ENCODE measurements at places on chromosomes 7 and 10.

- DNase-seq: no peak
Measured at GRCh38 chr10:80457554-80458262, 3.6 kb downstream of the TSPAN14 start.

DNA sequence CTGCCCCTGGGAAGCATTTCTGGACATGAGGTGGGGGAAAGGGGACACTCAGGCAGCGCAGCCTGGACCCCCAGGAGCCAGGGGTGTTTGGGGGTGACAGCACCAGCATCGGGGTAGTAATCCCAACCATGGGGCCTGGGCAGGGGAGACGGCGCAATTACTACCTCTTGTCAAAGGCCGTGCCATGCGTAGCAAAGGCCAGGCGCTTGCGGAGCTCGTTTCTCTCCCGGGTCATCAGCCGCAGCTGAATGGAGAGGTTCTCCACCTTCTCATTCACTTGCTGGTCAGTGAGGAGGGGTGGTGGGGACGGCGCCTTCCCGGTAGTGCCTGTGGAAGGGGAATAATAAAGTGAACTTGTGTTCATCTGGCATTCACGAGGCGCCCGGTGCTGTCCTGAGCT, 70.0 kb downstream of the DLG5 start:
- no peak for DNase-seq

- no peak for DNase-seq
Measured at GRCh38 chr7:155836216-155837125, 24.2 kb upstream of the SHH start.

- DNase-seq: no peak
Measured at GRCh38 chr10:10665750-10666149, 351.9 kb upstream of the CELF2 start.

- DNase-seq: no peak
Measured at GRCh38 chr10:78802866-78803265, 265.9 kb upstream of the ZMIZ1 start.

DNA sequence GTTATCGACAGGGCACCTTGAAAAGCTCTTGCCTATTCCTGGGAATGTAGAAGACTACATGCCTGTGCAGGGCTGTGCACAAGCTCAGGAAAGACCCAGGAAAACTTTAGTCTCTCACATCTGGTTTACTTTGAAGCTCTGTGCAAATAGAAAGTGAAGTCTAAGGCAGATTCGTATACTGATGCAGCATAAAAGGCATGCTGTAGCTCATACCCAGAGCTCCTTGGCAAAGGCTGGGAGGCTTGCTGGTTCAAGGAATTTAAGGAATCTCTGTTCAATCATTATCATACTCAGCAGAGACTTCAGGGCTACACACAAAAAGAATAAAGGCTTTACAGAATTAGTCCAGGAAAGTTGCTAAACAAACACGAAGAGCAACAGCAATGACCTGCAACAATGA, 192.0 kb downstream of the OTUD1 start:
- no peak for DNase-seq

DNA sequence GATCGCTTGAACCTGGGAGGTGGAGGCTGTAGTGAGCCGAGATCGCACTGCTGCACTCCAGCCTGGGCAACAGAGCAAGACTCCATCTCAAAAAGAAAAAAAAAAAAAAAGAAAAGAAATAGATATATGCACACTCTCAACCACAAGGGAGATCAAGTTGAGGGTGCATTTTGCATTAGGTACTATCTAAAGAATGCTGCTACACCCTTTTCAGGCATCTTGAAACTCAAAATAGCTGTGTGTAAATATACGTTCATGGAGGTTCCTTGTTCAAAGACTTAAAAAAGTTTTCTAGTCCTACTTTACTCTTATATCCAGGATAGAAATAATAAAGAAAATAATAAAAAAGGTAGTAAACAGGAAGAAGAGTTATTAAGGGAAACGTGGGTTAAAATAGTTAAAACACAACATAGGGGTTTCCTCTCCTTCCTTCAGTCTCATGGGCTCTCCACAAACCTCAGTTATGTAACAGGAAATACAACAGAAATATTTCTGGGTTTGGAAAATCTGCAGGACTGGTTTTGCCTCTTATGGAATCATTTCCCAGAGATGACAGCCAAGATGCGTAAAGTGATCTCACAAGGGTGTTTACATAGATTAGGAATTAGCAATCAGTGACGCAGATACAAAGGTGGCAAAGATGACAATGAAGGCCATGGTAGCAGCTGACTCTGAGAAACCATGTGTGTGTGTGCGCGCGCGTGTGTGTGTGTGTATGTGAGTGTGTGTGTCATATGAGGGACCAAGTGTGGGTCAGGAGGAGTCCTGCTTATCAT, 15.1 kb downstream of the STEAP4 start:
- no peak for DNase-seq

DNA sequence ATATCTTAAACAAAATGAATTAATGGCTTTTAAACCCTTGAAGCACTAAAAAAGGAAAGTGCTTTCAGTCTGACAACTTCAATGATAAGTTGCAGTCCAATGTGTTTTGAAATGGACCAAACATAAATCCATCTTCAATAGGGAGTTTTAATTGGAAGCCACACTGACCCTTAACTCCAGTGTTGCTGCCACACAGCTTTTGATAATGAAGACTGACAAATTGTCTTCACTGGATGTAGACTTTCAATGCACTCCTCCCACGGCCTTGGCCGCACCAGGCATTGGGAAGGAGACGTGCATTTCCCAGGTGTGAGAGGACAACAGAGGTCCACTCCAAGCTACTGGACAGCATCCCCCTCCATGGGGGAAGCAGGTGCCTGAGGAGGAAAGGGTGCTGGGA, 159.0 kb upstream of the NRP1 start:
- no peak for DNase-seq

DNA sequence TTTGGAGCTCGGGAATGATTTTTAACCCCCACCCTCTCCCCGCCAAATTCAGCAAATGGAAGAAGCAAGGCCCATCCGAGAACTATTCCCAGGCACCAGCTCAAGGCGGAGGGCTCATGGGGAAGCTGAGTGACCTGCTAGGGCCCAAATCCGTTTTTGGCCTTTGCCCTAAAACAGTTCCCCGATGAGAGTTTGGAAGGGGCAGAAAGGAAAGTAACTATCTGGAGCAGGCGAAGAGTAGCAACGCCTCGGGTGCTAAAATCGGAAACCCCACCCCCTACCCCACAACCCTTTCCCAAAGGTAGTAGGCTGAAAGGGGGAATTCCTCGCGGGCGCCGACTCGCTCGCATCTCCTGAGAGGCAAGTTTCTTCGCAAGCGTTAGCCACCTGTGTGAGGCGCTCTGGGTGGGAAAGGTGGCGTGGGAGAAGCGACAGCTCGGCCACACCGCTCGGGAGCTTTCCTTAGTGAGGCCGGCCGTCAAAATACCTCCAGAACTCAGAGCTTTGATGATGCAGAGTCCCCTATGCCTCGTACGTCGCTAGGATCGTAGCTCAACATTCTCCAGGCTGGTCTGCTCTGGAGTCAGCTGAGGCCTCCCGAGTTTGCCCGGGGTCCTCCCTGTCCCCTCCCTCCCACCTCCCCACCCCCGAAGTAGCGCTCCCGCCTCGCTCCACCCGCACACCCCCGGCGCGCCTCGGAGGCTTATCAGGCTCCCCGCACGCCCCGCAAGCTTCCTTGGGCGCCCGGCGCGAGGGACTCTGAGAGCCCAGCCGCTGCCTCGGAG, 642 bp upstream of the PRKG1 start:
- no peak for DNase-seq

- no peak for DNase-seq
Measured at GRCh38 chr7:135193615-135194081, 17.7 kb downstream of the WDR91 start.

- DNase-seq: no peak
Measured at GRCh38 chr7:43565786-43566185, 17.1 kb upstream of the STK17A start.

DNA sequence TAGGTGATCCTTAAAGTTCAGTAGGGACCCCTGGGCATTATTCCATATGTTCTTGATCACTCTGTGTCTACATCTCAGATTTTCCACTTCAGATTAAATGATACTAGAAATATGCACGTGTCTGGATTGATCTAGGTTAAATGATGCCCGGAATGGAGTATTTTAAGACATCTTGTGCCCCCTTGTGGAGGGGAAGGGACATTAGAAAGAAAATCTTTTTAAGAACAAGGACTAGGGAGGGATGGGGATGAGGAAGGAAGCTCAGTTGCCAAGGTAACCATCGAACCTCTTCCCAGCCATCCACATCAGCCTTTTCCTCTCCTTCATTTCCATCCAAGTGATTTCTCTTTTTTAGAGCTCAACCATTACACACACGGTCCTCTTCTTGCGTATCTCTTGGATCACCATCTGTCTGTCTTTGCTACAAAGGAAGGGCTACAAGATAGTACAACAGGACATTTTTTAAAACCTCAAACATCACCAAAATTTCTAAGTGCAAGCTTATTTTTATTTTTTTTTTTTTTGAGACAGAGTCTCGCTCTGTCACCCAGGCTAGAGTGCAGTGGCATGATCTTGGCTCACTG, 40.5 kb downstream of the PRSS2 start:
- DNase-seq: peak; percentile 90

DNA sequence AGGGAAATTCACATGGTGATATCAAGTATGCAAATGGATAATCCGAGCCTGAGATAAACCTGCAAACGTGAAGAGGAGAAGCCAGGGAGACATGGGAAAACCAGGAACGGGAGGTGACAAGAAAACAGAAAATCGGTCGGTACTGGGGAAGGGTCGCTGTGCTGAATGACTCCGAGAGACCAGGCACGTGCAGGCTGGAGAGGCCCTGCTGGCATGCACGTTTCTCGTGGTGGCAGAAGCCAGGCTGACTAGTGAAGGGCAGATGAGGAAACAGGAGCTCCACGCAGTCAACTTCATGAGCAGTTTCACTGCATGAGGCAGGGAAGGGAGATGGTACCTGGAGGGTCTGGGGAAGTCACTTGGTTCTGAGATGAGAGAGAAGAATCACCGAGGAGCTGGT, 48.3 kb downstream of the KIAA1549 start:
- DNase-seq: no peak

GRCh38 chr10:44419790-44420549, 35.1 kb upstream of the CXCL12 start:
- peak; percentile 60 for DNase-seq

- DNase-seq: no peak
Measured at GRCh38 chr10:70656489-70656888, 15.8 kb upstream of the ADAMTS14 start.

DNA sequence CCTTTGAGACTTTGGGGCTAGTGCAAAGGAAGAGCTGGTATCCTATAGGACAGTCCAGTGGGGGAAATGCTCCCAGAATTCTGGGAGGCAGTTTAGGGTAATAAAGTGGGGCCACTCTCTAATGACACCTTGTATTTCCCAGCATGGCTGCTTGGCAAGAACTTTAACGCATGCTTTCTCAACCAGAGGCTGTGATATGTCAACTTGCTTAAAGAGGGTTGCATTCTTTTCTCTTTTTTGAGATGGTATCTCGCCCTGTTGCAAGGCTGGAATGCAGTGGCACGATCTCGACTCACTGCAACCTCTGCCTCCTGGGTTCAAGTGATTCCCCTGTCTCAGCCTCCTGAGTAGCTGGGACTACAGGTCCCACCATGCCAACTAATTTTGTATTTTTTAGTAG, 38.4 kb downstream of the ALDH18A1 start:
- no peak for DNase-seq

- DNase-seq: no peak
Measured at GRCh38 chr10:58044072-58044471, 223.6 kb downstream of the IPMK start.

DNA sequence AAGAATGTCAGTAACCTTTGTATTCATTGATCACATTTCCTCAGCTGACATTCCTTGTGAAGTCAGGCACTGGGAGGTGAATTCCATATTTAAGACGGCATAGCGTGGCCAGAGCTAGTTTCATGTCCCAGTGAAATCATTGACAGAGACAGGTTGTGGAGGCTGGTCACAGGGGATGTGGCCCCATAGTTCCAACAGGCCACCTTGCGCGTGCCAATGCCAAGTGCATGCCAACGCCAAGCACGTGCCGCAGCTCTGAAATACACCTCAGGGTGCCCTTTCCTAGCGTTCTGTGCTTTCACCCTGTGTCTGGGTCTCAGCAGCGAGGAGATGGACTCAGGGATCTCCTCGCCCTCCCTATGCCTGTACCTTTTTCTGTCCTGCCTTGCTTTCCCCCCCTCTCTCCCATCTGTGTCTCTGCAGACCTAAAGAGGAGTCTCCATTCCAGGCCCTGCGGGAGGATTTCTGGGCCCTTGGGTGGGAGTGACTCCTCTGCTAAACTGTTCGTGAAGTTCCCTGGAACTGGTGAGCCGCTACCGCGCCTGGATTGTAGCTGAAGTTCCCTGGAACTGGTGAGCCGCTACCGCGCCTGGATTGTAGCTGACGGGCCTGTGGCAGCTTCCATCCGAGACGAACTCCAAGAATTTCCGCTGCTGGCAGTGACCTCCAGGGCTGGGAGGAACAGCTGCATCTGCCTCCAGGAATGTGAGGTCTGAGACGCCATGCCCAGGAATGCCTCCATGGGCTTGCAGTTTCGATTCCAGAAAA, 19.7 kb downstream of the AQP1 start:
- DNase-seq: no peak

GRCh38 chr10:78478919-78479318, 445.3 kb downstream of the RPS24 start:
- DNase-seq: no peak

- no peak for DNase-seq
Measured at GRCh38 chr10:116907245-116907987, 58.1 kb downstream of the ENO4 start.

Data from Kasumi-1 (cell line).